Immature natural killer cell (primary cell): ENCODE measurements at places on chromosomes 3 and 15. TPM values are rescaled to one million over a fixed set of nuclear protein-coding genes. Genes with fewer than 3 reads are reported as not detected.

Gene A4GNT
- polyA plus RNA-seq = not detected

DNA sequence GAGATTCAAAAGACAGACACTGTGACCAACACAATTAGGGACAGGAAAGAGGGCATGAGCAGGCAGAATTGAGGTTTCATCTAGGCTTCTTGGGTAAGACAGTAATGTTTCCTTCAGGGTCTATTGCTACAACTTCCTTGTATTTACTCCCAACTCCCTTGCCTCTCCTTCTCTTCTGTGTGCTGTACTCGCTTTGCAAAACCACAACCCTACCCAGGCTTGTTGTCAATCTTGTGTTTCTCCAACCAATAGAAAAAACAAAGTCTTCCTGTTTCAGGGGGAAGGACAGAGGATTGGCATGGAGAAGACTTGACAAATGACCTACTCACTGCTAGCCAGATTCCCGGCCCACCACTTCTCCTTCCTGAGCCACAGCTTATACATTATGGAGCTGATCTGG, 36.3 kb upstream of the MASP1 start:
- H3K4me3 ChIP-seq = no peak overlapping the region
- H3K27me3 ChIP-seq = no peaks in the 10 kb centered on the region
- no peak overlapping the region for H3K27ac ChIP-seq
- H3K4me1 ChIP-seq = no peaks in the 10 kb centered on the region
- no peaks in the 10 kb centered on the region for H3K36me3 ChIP-seq

- H3K27ac ChIP-seq = no peak overlapping the region
- no peak for DNase-seq
- H3K27me3 ChIP-seq = peaks cover 22% of the 10 kb centered on the region
These were observed 114.5 kb upstream of the GOLGA8J start for GRCh38 chr15:29968099-29968894.

GRCh38 chr3:194508491-194509453, 22.0 kb upstream of the ATP13A3 start:
- H3K27ac ChIP-seq = no peak overlapping the region
- H3K36me3 ChIP-seq = no peaks in the 10 kb centered on the region
- H3K4me3 ChIP-seq = no peak overlapping the region
- no peak for DNase-seq

- H3K4me3 ChIP-seq = no peak overlapping the region
- peaks cover 7% of the 10 kb centered on the region for H3K36me3 ChIP-seq
- H3K4me1 ChIP-seq = no peaks in the 10 kb centered on the region
- DNase-seq = no peak
- no peaks in the 10 kb centered on the region for H3K27me3 ChIP-seq
These were observed 63.0 kb downstream of the SLTM start for GRCh38 chr15:58870451-58870850.
